ENCODE measurements at places on chromosomes 6 and 20.

DNA sequence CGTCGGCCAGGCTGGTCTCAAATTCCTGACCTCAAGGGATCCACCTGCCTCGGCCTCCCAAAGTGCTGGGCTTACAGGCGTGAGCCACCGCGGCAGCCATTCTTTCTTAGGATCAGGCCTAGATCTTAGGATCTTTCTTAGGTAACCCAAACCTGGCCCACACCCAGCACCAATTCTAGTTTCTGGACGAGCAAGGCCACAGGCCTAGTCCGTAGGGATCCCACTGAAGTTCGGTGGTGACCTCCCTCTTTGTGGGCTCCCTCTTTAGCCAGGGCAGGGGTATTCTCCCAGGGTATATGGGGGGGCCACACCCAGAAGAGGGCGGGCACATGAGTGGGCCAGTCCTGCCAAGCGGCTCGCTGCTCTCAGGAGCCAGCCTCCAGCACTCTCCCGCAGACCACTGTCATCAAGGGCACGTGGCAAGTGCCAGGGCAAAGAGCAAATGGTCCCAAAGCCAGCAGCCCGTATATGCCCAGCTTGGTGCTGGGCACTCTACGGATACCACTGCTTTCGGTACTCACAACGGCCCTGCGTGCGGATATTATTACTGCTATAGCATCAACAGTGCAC, 6.5 kb downstream of the PXDC1 start:
- DNase-seq, result no peak

GRCh38 chr6:21601932-21602390, 8.4 kb downstream of the SOX4 start:
- DNase-seq, result peak; percentile 35

- peak; percentile 77 for DNase-seq
Measured at GRCh38 chr6:136922685-136923006, 545 bp downstream of the SLC35D3 start.

DNA sequence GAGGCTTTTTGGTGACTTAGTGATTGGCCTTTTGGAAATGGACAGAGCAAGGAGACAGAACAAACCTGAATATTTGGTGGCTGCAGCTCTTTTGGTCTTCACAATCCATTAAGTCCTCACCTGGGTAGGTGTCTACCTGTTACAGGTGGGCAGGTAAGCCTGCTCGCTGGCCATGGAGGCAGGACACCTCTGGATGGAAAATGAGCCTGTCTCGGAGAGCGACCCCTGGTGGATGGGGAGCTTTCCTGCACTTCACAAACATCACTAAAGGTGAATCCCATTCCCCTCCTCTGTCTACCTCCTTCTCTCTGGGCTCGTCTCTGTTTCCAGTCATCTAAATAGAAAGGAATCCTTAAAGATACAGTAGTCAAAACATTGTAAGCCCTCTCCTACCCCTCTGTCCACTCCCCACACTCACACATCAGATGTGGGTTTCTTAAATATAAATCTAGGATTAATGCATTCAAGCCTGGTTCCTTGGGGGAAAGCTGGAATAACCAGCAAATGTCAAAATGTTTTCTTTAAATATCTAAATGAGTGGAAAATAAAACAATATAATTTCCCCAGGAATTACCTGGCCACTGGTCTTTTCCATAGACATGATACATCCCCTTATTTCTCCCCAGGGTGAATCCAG, 304.9 kb downstream of the CDH26 start:
- no peak for DNase-seq

- DNase-seq, result no peak
Measured at GRCh38 chr6:41344876-41345275, 9.5 kb downstream of the NCR2 start.

DNA sequence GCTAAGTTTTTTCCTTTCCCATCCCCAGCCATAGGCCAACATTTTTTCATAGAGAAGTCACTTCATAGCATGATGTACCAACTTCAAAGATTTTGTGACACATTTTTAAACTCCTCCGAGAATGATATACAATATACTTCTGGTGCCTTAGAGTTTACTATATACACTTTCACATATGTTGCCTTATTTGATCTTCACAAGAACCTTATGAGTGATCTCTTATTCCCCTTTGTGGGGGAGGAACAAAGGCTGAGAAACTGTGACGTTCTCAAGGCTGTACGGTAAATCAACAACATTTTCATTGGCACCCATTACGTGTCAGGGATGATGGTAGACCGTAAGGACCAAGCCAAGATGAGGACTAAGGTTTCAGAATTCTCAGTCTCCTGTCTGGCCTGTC, 130.0 kb downstream of the RFPL4B start:
- no peak for DNase-seq

GRCh38 chr6:3738381-3739131, 13.0 kb downstream of the PXDC1 start:
- DNase-seq, result no peak

GRCh38 chr20:62337558-62338293, 29.4 kb downstream of the LAMA5 start:
- DNase-seq, result no peak

DNA sequence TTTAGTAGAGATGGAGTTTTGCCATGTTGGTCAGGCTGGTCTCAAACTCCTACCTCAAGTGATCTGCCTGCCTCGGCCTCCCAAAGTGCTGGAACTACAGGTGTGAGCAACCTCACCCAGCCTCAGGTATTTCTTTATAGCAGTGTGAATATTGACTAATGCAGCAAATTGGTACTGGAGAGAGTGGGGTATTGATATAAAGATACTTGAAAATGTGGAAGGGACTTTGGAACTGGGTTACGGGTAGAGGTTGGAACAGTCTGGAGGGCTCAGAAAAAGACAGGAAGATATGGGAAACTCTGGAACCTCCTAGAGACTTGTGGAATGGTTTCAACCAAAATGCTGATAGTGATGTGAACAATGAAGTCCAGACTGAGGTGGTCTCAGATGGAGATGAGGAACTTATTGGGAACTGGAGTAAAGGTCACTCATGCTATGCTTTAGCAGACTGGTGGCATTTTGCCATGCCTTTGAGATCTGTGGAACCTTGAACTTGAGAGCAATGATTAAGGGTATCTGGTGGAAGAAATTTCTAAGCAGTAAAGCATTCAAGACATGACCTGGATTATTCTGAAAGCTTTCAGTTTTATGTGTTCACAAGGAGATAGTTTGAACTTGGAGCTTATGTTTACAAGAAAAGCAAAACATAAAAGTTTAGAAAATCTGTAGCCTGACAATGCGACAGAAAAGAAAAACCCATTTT, 127.2 kb downstream of the DTNBP1 start:
- no peak for DNase-seq

DNA sequence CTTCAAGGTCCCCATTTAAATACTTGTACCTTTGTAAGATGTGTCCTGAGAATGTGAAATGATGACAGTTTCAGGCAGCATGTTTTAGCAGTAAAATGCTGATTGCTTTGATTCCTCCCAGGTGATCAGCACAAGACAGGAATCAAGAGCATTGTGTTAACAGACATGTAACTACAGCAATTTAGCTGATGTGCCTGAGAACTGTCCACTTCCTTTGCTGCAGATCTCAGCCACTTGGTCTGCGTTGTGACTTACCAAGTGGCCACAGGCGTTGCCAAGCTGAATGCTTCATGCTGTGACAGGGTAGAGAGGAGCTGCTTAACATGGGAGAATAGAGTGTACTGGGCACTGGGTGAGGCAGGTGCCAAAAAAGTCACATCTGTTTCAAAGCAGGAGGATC, 767.0 kb upstream of the POU3F2 start:
- DNase-seq, result no peak

GRCh38 chr20:61819574-61819846, 246.2 kb downstream of the TAF4 start:
- DNase-seq, result no peak

GRCh38 chr6:65646544-65646943, 60.5 kb downstream of the EYS start:
- DNase-seq, result no peak

- DNase-seq, result no peak
Measured at GRCh38 chr20:47535088-47535487, 33.4 kb downstream of the NCOA3 start.

DNA sequence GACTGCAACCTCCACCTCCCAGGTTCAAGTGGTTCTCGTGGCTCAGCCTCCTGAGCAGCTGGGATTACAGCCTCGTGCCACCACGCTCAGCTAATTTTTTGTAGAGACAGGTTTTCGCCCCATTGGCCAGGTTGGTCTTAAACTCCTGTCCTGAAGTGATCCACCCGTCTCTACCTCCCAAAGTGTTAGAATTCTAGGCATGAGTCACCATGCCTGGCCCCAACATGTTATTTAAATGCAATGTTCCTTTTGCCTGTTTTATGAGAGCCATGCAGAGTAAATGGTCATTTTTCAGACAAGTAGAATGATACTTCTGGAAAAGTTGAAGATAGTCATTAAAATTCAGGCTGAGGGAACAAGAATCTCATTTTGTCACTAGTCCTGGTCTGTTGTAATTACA, 43.8 kb upstream of the RPS6KA2 start:
- no peak for DNase-seq

DNA sequence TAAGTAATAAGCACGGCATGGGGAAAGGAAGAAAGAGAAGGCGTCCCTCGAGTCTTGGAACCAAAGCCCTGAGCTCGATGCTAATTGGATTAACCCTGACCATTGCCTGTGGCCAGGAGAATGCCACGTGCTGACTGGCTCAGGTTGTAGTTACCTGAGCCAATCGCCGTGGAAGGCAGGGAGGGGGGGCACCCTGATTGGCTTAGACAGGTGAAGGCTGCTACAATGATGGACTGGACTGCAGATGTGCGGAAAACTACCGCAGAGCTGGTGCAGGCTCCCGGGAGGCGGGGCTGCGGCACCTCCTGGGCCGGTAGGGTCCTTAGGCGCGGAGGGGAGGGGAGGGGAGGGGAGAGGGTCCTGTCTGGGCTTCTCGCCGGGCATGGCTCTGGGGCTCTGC, 121.3 kb downstream of the TFAP2C start:
- DNase-seq, result peak; percentile 57

DNA sequence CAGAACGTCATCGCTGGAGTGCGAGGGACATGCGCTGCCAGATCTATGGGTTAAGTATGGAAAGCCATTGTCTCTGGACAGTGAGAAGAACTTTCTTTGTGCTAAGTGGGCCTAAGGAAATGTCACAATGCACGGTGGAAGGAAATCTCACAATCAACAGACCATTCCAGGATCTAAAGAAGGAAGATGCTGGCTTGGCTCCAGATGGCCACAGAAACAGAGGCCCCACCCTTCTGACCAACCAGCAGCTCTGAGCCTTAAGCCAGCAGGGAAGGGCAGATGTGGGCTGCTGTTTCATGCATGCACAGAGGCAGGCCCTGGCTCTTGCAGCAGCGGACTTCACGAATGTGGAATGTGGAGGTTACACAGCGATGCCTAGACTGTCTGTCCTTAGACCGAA, 156.3 kb downstream of the SOBP start:
- no peak for DNase-seq

DNA sequence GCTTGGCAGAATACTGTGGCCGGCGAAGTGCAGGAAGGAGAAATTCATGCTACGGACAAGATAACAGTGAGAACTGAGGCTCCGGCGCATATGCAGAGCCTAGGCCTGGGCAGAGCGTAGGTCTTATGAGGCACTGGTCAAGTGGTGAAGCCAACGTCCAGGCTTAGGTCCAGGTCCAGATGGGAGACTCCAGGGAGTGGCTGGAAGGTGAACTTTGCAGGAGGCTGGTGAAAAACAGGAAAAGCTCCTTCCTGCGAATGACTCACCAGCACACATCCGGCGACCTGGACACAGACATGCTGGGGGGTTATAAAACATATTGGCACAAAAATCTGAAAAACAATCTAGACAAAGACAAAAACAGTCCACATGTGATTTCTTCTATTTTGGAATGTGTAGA, 15.4 kb downstream of the C6orf141 start:
- no peak for DNase-seq

DNA sequence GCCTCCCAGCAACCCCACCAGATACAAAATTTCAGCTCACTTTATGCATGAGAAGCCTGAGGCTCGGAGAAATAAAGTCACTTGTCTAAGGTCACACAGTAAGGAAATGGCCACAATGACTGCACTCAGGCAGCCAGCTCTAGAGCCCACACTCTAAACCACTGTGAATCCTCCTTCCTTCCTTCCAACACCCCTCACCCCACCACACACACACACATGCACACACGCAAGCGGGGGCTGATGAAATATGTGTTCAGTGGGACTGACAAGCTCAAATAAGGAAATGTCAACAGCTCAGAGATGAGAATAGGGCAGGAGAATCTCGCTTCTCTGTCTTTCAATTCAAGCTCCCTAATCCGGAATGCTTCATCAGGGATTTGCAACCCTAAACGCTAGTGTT, 6.0 kb upstream of the BPIFA1 start:
- no peak for DNase-seq

GRCh38 chr20:38748861-38749149, 545 bp downstream of the ACTR5 start:
- DNase-seq, result no peak

- no peak for DNase-seq
Measured at GRCh38 chr6:3283641-3284435, 25.1 kb downstream of the PSMG4 start.

GRCh38 chr6:501891-502601, 110.5 kb downstream of the IRF4 start:
- no peak for DNase-seq

GRCh38 chr6:145096846-145097245, 638.5 kb downstream of the EPM2A start:
- peak; percentile 15 for DNase-seq

DNA sequence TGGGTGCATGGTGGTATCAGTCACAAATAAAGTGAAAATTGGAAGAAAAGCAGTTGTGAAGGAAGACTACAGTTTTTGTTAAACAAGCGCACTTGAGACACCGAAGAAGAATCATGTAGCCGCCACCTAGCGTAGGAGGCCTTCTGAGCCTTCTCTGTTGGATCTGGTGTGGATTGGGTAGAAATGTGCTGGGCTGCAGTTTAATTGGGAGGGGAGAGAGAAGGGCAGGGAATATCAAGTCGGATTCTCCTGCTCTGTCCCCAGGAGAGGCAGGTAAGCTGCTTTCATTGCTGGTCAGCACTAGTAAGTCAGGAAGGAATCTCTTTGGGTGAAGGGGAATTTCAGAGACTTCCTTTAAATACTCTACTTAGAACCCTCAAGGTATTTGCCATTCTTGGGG, 1.2 kb upstream of the FABP7 start:
- no peak for DNase-seq

- no peak for DNase-seq
Measured at GRCh38 chr6:133268621-133269020, 27.5 kb downstream of the EYA4 start.

DNA sequence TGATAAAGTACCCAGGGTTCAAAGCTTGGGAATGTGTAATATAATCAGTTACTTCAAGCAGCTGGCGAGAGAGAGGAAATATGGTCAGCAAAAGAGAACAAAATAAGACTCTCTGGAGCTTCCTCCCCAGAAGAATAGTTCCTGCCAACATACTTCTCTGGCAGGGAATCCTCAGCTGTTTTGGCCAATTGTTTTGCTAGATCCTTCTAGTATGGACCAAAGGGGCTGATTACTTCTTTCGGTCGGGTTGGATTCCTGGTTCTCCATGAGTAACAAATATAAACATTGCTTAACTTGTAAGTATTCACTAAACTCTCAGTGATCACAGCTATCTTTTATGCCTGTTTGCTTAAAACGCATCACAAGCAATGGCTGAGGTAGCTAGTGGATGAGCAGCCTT, 31.4 kb upstream of the FBXO9 start:
- no peak for DNase-seq
